ENCODE measurements at places on chromosomes 3 and 15. TPM values are rescaled to one million over a fixed set of nuclear protein-coding genes. Genes with fewer than 3 reads are reported as not detected.

Gene GABRB3
- total RNA-seq, result 73.4 TPM

Gene CKMT1B
- total RNA-seq, result 3.8 TPM

Gene P2RY13
- total RNA-seq, result not detected

Gene RLBP1
- total RNA-seq, result not detected

Gene TRANK1
- total RNA-seq, result 2.6 TPM

Gene AMIGO3
- 0.41 TPM for total RNA-seq
